ENCODE measurements at places on chromosomes 13 and 19.

DNA sequence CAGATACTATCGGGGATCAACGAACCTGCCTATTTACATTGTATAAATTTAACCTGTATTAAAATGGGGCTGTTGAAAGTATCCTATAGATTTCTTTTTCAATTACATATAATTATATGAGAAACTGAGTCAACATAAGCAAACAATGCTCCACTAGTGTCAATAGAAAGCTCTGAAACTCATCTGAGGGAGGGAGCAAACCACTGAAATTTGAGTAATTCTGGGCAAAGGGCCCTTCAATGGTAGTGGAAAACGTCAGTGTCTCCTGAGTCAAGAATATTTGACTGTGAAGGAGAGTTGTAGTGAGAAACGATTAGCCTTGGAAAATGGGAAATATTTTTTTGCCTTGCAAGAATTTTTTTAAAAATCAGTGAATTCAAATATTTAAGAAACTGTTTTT, 17.6 kb upstream of the VN1R4 start:
- DNase-seq, result no peak

- DNase-seq, result no peak
Measured at GRCh38 chr13:79307866-79308298, 98.2 kb downstream of the RBM26 start.

DNA sequence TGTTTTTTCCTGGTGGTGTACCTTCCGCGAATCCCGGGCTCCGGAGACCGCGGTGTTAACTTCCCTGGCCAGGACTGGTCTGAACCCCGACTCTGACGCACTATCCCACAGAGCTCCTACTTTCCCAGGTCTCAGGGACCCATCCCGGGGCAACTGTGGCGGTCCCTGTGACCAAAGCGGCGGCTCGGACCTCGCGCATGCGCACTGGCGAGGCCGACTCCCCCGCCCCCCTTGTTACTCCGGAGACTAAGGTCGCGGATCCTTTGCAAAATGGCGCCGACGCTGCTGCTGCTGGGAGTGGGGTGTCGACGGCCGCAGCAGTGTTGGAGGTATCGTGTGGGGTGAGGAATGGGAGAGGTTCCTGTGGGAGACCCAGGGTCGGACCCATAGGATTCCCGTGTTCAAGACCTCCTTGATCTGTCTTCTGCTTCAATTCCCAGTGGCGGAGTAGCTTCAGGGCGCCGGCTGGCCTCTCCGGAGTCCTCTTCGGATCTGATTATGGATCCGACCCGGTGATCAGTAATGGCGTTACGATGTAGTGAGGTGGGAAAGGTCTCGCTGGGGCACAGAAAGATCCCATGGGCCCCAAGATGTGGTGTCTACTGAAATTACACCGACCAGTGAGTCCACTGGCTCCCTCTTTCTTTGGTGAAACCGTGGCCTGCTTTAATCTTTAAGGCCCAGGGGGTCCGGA, 66.6 kb upstream of the ZNF527 start:
- no peak for DNase-seq

DNA sequence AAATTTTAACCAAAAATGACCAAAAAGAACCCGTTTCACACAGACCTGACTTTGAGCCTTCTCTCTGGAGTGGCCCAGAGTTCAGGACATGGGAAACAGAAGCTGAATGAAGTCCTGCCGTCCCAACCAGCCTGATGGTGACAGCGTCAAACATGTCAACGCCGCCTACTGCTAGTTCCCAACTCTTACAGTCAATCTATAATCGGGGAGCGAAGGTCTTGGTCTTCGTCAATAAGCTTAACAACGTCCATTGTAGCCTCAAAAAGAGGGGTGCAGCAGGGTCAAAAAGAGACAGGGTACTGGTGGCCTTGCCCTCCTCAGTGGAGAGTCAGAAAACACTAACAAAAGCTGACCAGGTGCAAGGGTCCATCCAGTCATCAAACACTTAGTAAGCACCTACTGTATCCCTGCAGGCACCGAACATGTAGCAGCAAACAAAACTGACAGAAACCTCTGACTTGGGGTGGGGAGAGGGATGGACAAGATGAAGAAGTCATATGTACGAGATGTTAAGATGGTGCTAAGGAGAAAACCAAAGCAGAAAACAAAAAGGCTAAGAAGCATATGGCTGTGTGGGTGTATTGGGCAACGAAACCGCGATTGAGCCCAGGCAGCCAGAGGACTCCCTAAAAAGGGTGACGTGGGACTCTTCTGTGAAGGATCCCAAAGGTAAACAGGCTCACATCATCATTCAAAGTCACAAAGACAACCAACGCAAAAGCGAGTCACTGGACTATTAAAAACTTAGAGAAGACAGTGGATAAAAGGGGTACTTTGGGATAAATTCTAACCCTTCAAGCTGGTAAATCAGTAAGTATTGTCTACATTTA, 12.0 kb downstream of the MLLT1 start:
- DNase-seq, result no peak
